ENCODE measurements at places on chromosomes 12 and 14.

GRCh38 chr12:23831739-23832138 lies 117.7 kb downstream of the SOX5 start:
- no peak for DNase-seq

DNA sequence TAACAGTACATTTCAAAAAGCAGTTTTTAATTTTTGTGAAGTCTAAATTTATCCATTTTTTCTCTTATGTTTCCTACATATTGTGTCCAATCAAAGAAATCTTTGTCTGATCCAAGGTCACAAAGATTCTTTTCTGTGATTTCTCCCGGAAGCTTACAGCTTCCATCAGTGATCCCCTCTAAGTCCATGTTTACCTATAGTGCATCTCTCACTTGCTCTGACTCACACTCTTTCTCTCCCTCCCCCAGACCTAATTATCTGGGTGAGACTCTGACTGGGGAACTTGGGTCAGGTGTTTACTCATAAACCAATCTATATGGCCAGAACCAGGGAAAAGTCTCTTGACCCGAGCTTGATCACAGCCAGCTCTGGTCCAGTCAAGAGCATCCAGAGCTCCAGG lies 224.4 kb downstream of the SPTSSA start:
- no peak for DNase-seq

DNA sequence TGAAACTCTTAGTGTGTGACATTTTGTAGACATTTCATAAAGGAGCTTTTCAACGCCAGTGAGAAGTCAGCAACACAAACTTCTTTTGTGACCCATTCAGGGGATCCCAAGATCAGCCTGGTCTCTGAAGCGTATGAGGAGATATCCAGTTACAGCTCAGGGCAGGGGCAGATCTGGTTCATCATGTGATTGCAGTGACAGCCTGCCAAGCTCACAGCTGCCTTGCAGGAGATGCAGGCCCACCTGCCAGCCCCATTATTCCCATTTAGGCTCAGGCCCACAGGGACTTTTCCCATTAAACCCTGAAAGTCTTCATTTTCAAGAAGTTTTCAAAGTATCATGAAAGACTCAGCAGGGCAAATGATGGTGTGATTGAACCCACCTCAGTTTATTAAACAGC lies 38.3 kb downstream of the SRGAP1 start:
- peak; percentile 26 for DNase-seq

DNA sequence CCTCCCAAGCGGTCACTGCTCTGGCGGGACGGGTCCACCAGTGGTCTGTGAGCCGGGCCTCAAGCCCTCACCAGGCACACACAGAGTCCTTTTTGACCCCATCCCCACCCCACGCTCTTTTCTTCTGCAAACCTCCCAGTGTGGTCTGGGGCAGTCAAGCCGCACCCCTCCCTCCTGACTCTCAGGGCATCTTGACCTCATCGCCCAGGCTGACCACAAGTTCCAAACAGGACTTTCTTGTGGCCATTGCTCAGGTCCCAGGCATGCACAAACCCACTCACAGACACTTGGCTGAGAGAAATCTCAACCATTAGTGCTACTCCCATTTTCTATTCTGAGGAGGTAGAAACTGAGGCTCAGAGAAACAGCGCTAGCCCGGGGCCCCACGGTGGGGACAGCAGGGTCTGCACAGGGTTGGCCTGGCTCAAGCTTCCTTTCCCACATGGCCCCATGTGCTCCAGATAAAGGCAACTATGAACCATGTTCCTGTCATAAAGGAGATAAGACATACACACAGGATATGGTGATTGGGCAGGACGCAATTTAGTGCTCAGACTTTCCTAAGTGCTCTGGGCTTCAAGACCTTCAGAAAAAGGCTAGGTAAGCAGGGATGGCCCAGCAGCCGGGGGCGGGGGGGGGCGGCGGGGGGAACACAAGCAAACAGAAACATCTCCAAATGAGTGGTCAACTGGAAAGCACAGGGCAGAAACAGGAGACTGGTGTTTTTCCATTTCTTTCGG lies 69.6 kb downstream of the ITPK1 start:
- no peak for DNase-seq

- no peak for DNase-seq
These were observed 32.5 kb upstream of the SSPN start for GRCh38 chr12:26162905-26163304.

GRCh38 chr14:99748529-99748928 lies 44.7 kb upstream of the EML1 start:
- no peak for DNase-seq

DNA sequence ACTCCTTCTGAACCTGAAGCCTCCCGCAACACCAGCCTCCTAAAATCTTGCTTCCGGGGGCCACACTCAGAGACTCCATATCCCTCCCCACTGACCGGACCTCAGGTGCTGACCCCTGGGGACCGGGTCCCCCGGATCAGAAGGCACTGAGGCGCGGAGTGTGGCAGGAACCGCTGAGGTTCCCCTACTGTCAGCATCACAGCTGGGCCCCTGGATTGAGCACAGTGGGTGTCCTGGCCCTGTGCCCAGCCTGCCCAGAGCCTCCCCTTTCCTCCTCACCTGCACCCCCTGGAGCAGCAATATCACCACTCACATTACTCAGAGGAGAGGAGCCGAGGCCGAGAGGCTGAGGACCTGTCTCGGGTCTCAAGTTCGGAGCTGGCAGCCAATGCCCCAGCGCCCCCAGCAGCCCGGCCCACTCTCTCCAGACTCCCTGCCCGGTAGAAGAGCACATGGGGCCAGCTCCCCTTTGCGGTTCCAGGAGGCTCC lies 101.2 kb upstream of the EIF5 start:
- no peak for DNase-seq

- DNase-seq: no peak
These were observed at the start of gene PROX2 for GRCh38 chr14:74875941-74876913. PROX2 (minus strand) TSS chr14:74876145; CDS start chr14:74863834, 12,311 bp downstream.
